Activated CD8-positive, alpha-beta memory T cell treated with anti-CD3 and anti-CD28 coated beads, Interleukin-2, amount 50 U/mL, for 48 hours (primary cell): ENCODE measurements at places on chromosomes 13 and 19.

GRCh38 chr13:29619995-29620394 is 24.5 kb upstream of the SLC7A1 start:
- no peak for DNase-seq

DNA sequence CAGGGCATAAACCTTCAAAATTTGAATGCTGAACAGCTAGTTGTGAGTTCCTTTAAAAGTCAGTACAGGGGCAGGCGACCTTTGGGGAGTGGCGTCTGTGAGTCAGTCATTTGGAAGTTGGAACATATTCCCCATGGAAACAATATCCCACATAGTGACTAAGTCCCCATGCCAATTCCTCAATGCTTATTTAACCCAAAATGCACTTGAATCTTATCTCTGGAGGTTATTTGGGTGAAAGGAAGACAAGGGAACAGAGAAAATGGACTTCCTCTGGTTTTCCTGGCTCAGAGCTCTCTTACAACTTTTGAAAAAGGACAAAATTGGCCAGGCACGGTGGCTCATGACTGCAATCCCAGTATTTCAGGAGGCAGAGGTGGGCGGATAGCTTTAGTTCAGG is 479.2 kb upstream of the NBEA start:
- no peak for DNase-seq

DNA sequence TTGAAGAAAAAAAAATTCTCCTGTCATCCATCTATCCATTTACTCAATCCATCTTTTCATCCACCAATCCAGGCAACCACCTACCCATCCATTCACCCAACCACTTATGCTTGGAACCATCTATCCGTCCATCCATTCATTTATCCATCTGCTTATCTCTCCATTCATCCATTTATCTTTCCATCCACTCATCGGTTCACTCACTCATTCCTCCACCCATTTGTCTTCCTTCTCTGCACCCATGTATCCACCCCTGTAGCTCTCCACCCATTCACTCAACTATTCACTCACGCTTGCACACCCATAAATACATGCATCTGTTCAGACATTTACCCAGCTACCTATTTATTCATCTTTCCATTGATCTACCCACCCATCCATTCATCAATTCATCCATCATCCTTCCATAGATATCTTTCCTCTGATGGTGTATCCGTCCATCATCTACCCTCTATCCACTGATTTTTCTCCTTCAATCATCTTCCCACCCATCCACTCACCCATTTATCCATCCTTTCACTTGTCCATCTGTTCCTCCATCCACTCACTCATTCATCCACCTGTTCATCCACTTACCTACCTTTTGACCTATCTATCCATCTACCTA is 9.5 kb downstream of the NPHS1 start:
- DNase-seq = no peak

GRCh38 chr13:36612230-36612629 is 61.6 kb upstream of the SERTM1 start:
- DNase-seq = no peak

GRCh38 chr13:75986818-75987217 is 350.7 kb downstream of the LMO7 start:
- DNase-seq = no peak

- no peak for DNase-seq
Observed at GRCh38 chr13:24615911-24616472, 64.2 kb upstream of the ATP12A start.

GRCh38 chr19:28889941-28890670 is 322.8 kb downstream of the UQCRFS1 start:
- DNase-seq = no peak

DNA sequence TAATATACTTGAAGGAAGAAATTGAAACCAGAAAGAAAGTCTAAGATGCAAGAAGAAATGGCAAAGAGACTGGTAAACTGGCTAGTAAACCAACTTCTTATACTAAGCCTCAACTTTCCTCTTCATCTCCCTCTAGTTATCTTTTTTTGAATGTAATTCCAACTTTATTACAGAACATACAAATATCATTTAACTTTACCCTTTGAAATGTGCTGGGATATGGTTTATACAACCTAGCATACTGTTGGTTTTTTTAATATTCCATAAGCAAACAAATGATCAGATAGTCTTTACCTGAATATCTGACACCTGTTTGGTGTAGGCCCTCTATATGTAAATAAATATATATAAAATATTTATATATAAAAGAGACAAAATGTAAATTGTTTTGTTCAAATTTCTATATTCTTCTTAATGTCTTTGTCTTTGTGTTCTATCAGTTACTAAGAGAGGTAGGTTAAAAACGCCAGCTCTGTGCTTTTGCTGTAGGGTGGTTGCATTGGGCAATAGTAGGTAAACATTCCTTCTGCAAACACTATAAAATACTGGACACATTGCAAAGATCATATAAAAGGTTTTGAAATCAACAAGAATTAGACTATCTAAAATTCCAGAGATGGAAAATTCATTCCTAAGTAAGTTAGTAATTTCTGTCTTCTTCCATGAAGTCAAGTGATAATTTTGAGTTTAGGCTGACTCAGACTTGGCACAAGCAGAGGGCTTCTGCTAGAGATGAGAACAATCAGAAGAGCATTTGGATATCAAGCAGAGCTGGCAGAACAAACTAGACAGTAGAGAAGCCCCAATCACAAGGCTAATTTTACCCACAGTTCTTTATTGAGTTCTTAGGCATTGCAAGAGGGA is 383.3 kb downstream of the RFC3 start:
- DNase-seq = no peak

GRCh38 chr13:91219201-91219600 is 128.3 kb upstream of the MIR17HG start:
- DNase-seq = no peak

GRCh38 chr19:34393629-34394028 is 10.6 kb upstream of the PDCD2L start:
- no peak for DNase-seq

DNA sequence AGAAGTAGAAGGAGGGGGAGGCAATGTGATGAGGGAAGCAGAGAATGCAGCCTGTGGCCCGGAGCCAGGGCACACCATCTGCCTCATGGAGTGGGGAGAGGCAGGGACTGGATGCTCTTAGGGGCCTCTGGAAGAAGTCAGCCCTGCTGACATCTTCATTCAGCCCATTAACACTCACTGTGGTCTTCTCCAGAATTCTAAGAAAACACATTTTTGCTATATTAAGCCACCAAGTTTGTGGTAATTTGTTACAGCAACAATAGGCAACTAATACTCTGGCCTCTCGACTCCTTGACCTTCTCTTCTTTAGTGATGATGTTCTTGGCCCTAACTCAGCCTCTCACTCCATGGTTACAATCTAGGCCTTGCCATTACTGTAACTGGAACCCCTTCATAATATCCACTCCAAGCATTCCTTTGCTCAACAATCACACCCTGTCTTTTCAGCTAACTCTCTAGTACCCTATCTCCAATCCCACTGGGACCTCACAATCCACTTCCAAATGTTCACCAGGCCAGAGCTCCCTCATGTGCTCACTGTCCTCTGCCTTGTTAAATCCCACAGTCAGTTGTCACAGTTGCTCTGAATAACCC is 98.5 kb downstream of the MIPEP start:
- DNase-seq = no peak

- no peak for DNase-seq
Observed at GRCh38 chr19:27896091-27896490, 1316.9 kb downstream of the UQCRFS1 start.

GRCh38 chr19:38665950-38666662 is 18.7 kb downstream of the ACTN4 start:
- no peak for DNase-seq

GRCh38 chr13:40399756-40400155 is 266.7 kb downstream of the FOXO1 start:
- DNase-seq = no peak

- DNase-seq = no peak
Observed at GRCh38 chr13:77353995-77354394, 27.1 kb upstream of the MYCBP2 start.

GRCh38 chr13:24097064-24097463 is 63.5 kb upstream of the SPATA13 start:
- peak; percentile 60 for DNase-seq

DNA sequence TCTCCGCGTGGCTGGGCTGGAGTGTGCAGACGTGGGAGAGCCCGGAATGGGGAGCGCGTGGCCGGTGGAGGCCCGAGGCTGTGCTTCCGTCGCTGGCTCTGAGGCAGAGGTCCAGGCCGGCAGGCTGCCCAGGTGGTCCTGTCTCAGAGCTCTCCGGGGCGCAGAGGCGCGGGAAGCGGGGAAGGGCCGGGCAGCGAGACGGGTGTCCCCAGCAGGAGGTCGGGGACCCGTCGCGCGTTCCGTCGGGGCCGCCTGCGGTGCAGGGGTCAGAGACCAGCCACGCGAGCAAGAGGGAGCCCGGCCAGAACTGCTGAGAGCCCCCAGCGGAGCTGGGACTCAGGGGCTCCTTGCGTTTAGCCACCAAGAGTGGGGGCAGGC is 1.3 kb upstream of the C1QTNF9 start:
- no peak for DNase-seq

- no peak for DNase-seq
Observed at GRCh38 chr13:65964672-65965071, 1265.5 kb downstream of the PCDH9 start.

DNA sequence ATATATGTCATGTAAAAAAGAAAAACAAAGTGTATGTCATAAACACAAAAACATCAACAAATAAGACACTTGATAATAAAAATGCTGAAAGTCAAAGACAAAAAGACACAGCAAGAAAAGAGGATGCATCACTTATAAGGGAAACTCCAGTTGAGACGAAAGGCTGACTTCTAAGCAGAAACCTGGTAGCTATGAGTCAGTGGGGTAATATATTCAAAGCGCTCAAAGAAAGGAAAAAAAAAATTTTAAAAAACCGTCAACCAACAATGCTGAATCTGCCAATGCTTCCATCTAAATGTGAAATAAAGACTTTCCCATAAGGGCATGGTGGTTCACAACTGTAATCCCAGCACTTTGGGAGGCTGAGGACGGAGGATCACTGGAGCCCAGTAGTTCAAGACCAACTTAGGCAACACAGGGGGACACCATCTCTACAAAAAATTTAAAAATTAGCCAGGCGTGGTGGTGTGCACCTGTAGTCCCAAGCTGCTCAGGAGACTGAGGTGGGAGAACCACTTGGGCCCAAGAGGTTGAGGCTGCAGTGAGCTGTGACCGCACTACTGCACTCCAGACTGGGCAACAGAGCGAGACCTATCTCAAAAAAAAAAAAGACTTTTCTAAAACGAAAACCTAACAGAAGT is 24.0 kb downstream of the USP12 start:
- no peak for DNase-seq

DNA sequence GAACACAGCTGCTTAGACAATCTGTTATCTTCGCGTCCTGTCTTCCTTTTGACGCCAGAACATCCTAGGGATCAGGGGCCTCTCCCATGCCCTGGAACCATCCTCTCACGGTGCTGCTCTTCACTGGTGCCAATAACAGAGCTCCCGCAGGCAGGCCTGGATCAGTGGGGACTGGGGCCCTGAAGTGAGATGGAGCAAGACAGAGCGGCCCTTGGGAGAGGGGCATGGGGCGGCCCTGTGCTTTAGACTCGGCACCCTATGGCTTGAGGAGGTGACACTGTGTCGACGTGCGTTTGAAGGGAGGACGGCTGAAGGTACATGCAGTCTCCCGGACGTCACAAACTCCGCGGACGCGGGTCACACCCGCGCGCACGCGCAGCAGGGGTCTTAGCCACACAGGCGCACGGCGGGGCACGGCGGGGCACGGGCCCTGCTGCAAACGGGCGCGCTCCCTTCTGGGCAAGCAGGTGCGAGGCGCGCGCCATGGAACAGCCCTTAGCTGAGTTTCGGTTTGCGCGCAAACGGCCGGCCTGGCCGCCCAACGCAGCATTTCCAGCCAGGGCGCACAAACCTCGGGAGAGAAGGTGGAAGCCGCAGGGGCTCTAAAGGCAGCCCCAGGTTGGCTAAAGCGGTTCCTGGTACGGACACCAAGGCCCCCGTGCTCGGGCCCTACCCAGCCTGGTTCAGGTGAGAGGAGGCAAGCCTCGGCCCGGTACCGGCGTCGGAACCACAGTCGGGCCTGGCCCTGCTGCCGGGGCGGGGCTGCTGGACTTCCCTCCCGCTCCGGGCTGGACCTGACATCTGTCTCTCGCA is 16.5 kb upstream of the RNF17 start:
- no peak for DNase-seq

- DNase-seq = peak; percentile 81
Observed at GRCh38 chr19:737591-738093, 13.3 kb upstream of the MISP start.

DNA sequence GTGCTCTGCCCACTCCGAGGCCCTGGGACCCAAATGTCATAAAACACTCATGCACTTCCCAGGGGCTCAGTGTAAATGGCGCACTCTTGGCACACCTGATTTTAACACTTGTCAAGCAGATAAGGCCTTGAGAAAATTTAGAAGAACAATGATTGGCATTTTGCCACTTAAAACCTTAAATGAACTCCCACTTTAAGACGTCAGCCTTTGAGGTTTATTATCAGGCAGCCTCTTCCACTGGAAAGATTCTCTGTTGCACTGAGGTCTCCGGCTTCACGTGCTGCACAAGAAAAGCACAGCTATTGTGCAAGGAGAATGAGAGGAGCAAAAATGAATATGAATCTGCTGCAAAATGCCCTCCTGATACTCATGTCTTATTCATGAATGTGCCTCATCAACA is 38.5 kb upstream of the ATP11A start:
- DNase-seq = no peak

DNA sequence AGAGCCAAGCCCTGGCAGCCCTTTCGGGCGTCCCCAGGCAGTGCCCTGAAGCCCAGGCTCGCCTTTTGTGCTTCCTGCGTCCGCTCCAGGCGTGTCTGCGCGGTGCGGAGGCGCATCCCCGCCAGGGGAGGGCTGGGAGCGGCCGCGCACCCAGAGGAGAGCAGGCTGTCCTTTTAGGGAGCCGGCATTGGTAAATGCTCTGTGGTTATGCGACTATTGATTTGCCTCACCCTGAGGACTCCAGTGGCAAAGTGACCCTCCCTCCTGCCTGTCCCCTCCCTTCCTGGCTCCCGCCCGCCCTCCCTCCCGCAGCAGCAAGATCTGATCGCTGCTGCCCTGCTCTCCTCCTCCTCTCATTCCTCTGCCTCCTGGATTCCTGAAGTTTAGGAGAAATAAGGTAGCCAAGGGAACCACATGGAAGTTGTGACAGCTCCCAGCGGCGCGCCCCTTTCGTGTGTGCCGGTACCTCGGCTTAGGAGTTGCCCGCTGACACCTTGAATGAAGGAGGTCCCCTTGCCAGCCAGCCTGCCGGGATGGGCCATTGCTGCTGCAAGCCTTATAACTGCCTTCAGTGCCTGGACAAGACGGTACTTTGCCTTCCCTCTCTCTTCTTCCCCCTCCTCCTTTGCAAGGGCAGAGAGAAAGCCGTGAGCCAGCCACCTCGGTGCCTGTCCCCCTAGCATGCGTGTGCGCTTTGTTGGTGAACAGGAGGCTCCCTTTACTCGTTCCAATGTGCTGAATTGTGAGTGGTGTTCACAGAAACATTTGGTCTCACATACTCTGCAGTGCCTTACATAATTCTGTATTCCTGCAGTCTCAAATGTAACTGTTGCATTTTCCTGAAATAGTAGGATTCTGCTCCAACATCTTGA is 166.9 kb downstream of the SLC7A1 start:
- no peak for DNase-seq

- no peak for DNase-seq
Observed at GRCh38 chr13:49643035-49643646, 14.8 kb downstream of the ARL11 start.
